ENCODE measurements at places on chromosomes 7 and 10.

GRCh38 chr10:16986082-16986405 lies 143.6 kb downstream of the CUBN start:
- DNase-seq = no peak

GRCh38 chr7:28800150-28800549 lies 158.0 kb downstream of the TRIL start:
- DNase-seq = no peak

DNA sequence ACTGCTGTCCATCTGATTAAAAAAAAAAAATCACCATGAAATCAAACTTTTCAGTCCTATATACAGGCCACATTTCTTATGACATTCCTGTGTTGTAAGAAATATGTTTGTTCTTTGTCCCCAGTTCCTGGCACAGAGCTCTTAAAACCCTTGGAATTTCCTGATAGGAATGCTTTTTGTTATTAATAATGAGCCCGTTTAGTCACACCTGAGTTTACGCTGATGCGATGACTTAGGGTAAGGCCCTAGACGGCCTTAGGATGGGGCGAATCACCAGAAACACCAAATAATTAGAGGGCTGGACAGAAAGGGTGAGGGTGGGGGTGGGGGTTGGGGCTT lies 17.5 kb downstream of the TSPAN15 start:
- DNase-seq = no peak

DNA sequence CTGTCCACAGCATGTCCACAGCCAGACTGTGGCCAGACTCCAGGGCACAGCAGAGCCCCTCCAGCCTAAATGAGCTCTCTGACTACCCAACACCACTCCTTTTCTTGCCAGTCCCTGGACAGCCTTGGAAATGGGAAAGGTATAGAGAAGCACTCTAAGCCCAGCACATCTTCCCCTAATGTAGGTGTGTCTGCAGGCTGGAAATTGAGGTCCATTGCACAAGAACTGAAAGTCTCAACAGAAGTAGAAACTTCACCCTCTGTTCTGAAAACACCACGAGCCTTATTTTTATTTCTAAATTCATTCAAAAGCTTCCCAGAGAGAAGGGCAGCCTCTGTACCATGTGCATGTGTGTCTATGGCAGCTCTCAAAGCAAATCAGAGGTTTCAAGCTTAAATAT lies 3.7 kb upstream of the KCNMA1 start:
- no peak for DNase-seq

DNA sequence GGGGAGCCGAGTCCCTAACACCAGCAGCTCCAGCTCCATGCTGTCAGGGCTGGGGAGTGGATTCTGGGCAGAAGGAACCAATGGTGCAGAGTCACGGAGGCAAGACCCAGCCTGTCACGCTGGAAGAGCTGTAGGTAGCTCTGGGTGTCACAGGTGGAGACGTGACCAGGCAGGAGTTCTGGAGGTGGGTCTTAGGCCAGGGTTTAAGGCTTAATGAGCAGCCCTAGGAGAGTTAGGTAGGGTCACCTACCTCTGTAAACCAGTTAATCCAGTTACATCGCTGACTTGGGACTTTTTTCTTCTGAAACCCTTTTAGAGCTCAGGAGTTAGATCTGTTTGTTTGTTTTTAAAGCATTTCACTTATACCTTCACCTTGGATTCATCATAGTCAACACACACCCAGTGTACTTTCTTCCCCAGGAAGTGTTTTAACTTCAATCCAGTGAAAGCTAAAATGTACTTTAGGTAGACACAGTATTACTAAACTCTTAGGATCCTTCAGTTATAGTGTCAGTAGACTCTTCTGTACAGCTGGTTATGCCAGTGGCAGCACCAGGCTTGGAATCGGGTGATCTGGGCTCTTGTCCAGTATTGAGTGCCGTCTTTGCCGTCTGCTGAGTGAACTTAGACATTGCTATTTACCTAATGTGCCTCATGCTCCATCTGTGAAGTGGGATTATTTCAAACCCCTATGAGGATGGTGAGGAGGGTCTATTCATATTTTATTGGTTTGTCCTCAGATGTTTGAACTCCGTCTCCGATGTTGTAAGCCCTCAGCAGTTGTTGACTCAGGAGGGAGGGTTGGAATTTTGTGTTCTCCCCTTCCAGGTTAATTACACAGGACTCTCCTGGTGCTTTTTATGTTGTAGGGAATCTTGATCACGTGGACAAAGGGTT lies 31.0 kb downstream of the TACR2 start:
- DNase-seq = no peak

DNA sequence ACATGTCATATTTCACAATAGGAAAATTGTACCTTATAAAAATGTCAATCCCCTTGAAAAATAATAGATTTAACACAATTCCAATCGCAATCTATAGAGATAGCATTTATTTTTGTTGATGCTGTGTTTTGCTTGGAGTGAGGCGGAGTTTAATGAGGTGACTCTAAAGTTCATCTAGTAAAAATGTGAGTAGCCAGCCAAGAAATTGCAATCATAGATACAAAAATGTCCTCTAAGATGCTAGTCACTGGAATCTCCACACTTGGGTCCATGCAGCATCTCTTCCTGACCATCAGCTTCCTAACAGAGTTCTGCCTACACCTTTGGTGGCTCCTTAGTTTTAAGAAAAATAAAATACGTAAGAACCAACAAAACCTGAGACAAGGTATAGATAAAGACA lies 44.9 kb downstream of the GLI3 start:
- no peak for DNase-seq

DNA sequence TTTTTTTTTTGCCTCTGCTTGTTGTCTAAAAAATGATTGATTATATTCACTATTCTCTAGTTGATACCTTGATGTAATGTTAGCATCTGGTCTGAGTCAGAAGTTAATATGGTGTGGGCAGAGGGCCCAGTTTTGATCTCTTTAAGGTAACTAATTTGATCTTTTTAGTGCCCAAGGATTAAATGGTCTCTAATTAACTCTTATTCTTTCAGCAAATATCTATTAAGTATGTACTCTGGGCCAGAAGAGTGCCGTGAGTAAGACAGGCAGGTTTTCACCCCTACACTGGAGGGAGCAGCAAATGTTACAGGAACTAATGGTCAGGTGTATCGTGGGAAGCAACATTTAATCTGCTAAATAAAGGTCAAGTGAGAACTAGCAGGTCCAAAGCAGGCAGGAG lies 144.6 kb upstream of the COL1A2 start:
- no peak for DNase-seq

- no peak for DNase-seq
These were observed 225.9 kb downstream of the WDR11 start for GRCh38 chr10:121076776-121077715.

DNA sequence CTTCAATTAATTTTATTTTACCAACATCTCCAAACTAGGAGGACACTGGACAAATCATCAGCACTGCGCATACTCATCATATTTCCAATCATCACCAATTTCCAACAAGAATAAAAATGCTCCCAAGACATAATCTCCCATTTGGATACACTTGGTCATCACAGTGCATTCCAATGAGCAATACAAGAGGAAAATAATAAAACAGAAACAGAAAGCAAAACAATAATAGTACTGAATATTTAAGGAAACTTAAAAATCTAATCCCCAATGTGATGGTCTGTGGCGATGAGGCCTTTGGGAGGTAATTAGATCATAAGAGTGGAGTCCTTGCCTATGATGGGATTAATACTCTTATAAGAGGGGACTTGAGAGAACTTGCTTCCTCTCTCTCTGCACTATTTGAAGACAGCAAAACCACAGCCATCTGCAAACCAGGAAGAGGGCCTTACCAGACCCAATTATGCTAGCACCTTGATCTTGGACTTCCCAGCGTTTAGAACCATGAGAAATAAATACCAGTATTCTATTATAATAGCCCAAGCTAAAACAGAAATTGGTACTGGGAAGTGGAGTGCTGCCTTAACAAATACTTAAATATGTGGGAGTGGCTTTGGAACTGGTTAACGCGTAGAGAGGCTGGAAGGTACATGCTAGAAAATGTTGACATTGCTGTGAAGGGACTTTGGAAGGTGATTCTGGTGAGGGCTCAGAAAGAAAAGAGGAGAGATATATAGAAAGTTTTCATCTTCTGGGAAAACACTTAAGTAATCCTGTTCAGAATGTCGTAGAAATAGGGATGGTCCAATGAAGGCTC lies 91.5 kb downstream of the JAZF1 start:
- DNase-seq = no peak

DNA sequence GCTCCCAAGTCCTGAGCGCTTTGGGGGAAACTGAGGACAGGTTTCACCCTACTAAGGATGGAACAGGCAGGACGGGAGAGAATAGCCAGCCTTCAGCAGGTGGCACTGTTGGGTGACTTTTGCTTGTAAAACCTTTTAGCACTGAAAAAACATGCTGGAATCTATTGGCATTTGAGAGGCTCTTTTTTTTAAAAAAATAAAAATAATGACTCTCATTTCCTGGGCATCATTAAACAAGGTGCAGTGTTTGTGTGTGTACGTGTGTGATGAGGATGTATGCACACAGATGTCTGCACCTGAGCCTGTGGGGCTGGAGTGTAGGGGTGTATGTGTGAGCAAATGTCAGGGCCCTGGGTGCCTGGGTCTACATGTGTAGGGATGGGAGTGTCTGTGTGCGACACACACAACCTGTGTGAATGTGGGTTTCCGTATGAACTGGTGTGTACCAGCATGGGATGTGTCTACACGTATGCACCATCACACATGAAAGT lies 177.9 kb downstream of the RPS24 start:
- DNase-seq = no peak

GRCh38 chr7:26944501-26945358 lies 80.3 kb upstream of the SKAP2 start:
- no peak for DNase-seq

- no peak for DNase-seq
These were observed 56.2 kb downstream of the JMJD1C start for GRCh38 chr10:63409465-63410027.

- DNase-seq = no peak
These were observed 202.1 kb downstream of the MBL2 start for GRCh38 chr10:52570490-52570889.

GRCh38 chr7:115368998-115369397 lies 447.1 kb downstream of the MDFIC start:
- no peak for DNase-seq

DNA sequence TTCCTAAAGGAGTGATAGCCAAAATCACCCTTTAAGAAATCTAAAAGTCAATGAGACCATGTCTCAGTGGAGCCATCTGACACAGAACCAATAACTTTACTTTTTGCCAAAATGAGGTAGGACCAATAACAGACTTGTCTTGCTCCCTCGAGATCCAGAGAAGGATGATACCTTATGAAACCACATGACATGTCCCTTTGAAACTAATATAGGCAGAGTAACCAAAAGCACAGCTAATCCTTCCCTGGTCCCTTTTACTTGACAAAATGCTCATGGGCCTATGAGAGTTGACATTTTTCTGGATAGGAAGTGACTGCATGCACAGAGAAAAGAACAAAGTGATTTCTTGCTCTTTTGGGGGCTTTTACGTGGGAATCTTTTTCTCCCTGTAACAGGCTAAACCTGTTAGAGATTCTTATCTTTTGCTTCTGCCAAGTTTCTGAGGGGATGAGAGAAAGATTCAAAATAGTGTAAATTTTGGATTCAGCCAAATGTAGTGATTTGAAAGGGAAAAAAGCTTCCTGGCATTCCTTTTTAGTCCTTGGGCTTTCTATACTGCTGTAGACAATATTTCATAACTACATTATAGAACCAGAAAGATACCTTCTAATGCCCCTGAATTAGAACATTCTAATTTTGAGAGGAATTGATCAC lies 87.6 kb downstream of the ARMH3 start:
- no peak for DNase-seq

DNA sequence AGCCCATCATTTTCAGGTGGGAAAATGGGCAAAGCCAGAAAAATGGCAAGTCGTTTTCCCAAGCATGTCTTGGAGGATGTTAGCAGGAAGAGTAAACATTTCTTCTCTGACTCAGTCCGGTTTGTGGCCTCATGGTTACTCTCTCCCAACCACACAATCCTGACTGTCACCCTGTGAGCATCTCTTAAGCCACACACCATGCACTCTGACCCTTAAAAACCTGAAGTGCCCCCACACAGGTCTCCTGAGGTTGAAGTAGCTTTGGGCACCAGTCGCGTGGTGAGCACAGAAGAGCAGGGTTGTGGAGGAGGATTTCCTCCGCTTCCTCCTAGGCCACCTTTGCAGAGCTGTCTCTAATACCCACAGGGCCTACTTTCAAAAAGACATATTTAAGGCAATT lies 387.3 kb upstream of the NPVF start:
- no peak for DNase-seq

DNA sequence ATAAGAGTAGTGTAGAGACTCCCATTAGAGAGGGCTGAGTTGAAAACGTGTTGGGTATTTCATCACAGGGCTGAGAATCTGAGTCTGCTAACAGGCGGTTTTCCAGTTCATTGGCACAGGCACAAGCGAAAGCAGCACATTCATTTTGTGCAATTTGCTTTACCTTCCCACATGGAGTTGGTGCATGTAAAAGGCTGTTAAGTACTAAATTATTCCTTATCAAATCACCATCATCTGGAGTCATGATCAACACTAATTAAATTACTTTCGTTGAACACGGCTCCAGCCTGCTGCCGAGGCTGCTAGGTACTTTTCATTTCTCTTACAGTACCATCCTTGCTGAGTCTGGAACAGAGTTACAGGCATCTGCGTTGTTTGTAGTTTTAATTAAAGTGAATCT lies 43.8 kb downstream of the ETV1 start:
- DNase-seq = no peak

- DNase-seq = no peak
These were observed 1.7 kb upstream of the ST7 start for GRCh38 chr7:116951366-116952292.

- DNase-seq = no peak
These were observed 316.7 kb downstream of the FGFR2 start for GRCh38 chr10:121281576-121281975.

DNA sequence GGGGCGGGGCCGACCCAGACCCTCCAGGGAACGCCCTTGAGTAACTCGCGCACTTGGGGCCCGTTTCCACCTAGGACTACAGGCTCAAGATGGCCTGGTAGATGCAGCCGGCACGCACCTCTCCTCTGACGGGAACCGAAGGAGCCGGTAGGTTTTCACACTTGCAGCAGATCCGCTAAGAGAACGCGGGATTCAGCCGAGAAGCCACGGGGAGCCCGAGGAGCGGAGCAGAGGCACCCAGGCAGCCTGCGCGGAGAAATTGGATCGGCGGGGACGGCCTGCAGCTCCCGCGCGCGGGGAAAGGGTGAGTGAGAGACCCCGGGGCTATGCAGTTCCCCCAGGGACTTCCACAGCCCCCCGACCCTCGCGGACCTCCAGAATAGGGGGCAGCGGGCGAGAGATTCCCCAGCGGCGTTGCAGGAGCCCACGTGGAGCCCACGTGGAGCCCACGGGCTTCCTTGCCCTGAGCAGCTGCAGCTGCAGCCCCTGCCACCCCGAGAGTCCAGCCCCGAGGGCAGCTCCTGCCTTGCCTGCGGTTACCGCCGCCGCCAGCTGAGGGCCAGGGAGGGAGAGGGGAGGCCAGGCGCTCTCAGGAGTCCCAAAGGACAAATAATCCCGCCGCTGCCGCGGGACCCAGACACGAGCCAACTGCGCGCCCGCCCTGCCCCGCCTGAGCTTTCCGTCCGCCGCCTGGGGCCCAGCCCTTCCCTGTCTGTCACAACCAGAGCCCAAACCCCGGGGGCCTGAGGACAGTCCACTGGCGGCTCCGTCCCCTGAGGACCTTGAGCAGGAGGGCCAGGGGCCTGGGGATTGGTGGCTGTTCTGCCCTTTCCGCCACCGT lies 13.1 kb downstream of the IFT22 start:
- DNase-seq = peak; percentile 9

All from stimulated activated CD4-positive, alpha-beta T cell treated with anti-CD3 and anti-CD28 coated beads, Interleukin-1b, Interleukin-23, amount 100 ng/mL, for 1 hour (primary cell).